ENCODE measurements at places on chromosomes 2 and 18.

DNA sequence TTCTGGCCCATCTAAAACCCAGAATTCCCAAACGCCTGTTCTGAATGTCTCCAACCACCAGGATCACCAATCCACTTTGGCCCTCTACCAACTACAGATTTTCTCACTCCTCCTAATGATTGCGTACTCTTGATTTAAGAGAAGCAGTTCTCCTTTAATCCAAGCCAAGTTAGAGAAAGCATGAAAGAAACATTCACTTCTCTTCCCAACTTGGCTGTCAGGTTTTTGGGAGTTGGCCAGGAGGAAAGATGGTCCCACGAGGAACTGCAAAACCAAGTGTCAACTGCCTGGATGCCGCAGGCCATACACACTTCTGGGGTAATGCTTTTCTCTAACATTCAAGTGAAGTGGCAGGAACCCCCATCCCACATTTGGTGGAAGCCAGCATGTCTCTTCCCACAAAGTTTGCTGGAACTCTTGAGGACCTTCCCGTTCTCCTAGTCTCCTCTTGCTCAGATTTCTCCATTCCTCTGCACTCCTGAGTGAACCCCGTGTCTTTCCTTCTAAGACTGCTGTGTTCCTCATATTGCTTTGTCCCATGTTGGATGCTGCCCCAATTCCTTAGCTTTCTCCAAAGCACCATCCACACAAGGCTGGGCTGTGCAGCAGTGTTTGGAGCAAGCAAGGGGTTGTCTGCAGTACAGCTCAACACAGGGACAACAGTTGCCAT, 138.5 kb upstream of the LGALSL start:
- no peak for DNase-seq

DNA sequence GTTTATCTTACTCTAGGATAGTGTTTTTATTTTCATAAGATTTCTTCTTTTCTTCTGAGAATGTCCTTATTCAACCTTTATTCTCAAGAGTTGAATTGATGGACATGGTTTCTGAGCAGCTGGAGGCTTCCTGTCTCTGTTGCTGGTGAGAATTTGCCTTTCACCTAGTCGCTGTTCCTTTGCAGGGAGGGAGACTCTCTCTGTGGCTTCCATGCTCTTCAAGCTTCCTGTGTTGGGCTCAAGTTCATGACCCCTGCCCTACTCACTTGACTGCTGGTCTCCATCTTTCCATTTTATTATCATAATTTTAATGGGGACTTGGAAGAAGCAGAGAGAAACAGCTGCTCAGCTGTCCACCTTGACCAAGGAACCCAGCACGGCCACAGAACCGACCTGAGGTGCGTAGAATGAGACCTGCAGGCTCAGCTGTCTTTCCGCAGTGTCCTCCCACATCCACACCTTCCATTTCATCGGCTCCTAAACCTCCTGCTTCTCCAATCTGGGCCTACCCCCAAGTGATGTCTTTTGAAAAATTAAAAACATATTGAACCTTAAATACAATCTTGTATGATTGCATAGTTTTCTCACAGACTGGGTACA, 24.2 kb downstream of the TMEM18 start:
- no peak for DNase-seq

- DNase-seq, result no peak
Measured at GRCh38 chr2:9781252-9781651, 62.0 kb upstream of the TAF1B start.

- DNase-seq, result no peak
Measured at GRCh38 chr2:219128396-219128795, 32.2 kb downstream of the NHEJ1 start.

GRCh38 chr2:110904779-110905148, 172.4 kb downstream of the ACOXL start:
- DNase-seq, result no peak

GRCh38 chr18:27605107-27605834, 420.2 kb upstream of the CHST9 start:
- peak; percentile 27 for DNase-seq

DNA sequence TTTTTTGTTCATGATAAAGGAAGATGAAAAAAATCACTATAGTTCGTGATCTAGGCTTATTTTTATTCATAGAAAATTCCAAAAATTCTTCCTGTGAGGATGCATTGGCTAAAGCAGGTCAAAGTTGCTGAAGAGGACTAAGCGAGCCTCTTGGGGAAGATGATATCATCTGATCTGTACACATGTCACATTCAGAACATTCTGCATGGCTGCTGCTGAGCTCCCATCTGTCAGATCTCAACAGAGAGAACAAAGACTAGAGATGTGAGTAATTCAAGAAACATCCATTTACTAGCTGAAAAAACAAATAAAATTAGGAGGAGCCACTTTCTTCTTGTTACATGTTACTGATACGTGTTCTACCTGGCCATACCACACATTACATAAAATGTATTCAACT, 518.6 kb upstream of the FSIP2 start:
- DNase-seq, result no peak

DNA sequence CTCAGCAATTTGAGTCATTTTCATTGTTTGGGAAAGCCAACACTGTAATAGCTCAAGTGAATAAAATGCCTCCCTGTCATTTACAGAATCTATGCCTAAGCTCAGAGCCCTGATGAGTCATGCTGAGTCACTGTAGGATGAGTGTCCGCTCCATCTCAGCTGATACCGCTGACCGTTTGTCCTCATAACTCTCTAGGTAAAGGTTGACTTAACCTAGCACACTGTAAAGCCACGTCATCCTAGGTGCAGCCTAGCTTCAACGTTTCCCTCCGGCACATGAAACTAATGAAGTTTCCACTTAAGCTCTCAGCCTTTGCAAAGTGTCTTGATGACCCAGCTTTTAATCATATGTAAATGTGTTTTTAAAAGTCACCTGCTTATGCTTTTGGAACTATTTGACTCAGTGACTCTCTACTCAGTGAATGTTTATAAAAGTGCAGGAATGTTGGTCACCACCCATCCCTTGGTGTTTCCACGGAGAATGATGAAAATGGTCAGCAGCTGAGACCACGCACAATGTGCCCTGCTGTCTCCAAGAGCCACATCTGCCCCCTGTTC, 154.0 kb downstream of the PMAIP1 start:
- no peak for DNase-seq

GRCh38 chr18:13436576-13436975, 218.0 kb downstream of the LDLRAD4 start:
- no peak for DNase-seq

GRCh38 chr2:241540401-241540770, 18.2 kb upstream of the BOK start:
- DNase-seq, result no peak

GRCh38 chr2:25330273-25330672, 11.5 kb downstream of the DNMT3A start:
- DNase-seq, result no peak

DNA sequence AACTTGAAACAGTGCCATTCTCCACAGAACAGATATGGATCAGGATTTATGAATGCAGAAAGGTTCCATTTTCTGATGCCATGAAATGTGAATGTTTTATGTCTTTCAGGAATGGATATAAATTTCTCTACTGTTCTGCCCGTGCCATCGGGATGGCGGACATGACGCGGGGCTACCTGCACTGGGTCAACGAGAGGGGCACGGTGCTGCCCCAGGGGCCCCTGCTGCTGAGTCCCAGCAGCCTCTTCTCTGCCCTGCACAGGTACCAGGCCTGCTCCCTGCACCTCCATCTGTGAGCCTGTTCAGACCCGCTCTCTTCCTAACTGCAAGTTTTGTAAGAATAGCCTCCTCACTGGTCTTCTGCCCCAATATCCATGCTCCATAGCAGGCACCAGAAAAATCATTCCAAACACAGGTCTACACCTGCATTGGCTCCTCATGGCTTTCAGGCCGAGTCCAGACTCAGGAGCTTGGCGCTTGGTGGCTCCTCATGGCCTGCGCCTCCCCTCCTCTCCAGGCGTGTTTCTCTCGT, 68.6 kb downstream of the LPIN1 start:
- no peak for DNase-seq

GRCh38 chr18:28357766-28358401, 181.0 kb upstream of the CDH2 start:
- no peak for DNase-seq

GRCh38 chr2:1541819-1542475, 128.7 kb downstream of the TPO start:
- no peak for DNase-seq

- no peak for DNase-seq
Measured at GRCh38 chr18:64372850-64373249, 224.0 kb upstream of the LINC00305 start.

GRCh38 chr2:64404002-64404731, 49.8 kb upstream of the LGALSL start:
- DNase-seq, result peak; percentile 96

DNA sequence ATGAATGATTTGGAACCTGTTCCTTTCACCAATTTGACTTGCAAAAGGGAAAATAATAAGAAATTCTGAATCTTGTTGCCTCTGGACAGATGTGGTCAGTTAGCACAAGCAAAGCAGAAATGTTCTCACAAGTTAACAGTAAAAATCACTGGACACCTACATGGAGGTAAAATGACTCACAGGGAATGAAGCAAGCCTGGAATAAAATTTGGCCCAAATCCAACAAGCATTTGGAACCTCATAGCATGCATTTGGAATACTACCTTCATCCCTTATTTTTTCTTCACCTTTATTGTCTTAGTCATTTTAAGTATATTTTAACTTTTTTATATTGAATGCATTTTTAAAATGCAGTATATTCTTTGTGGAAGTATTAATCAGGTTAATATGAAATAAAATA, 602.9 kb downstream of the ARHGAP15 start:
- no peak for DNase-seq

DNA sequence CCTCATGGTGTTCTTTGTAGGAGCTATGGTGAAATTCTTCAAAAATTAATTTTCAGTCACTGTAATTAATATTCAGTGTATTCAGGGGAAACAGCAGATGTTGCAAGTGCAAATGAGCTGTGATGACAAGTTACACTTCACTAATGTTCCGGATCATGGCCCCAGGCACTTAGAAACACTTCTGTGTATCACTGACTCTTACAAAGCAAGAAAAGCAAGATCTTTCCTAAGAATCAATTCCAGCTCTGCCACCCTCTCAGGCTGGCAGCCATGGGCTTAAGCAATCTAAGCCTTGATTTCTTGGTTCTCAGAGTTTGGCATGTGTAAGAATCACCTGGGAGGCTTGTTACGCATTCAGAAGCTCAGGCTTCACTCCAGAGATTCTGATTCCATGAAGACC, 78.0 kb downstream of the MARCHF4 start:
- DNase-seq, result no peak

GRCh38 chr2:40448476-40449079, 3.3 kb downstream of the SLC8A1 start:
- DNase-seq, result no peak

DNA sequence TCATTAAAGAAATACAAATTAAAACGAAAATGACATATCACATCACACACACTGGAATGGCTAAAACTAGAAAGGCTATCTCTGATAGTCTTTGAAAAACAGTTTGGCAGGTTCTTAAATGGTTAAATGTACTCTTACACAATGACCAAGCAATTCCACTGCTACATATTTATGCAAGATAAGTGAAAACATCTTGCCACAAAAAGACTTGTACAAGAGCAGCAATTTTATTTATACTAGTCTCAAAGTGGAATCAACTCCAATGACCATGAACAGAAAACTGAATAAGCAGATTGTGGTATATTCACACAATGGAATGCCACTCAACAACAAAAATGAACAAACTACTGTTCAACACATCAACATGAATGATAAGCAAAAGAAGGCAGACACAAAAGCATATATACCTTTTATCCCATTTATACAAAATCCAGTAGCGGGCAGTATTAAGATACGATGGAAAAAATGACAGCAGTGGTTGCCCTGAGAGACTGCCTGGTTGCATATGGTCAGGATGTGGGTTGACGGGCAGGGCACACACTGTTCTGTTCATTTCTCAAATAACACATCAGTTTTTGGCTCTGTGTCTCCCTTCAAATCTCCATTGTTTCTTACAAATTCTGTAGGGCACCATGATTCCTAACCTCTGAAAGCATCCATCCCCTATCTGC, 25.4 kb downstream of the SP100 start:
- peak; percentile 47 for DNase-seq

DNA sequence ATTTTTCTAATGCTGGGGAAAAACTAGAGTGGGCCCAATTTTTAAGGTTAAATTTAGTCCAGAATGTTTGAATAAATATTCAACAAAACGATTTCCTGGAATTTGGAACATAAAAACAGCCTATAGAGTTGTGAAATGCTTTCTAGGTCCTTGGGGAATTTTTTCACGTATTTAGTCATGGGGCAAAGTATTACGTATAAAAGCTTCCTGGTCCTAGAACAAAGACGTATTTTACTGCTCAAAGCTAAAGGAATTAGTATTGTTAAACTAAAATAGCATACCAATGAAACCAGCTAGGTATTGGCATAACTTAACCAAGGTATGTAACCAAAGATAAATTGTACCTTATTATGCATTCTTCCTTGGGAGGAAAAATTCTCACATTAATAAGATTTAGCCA, 1.6 kb downstream of the SESTD1 start:
- DNase-seq, result no peak

- no peak for DNase-seq
Measured at GRCh38 chr2:123732563-123732962, 292.5 kb upstream of the CNTNAP5 start.

GRCh38 chr2:64853306-64853705, 135.9 kb upstream of the SLC1A4 start:
- no peak for DNase-seq

- no peak for DNase-seq
Measured at GRCh38 chr2:206557321-206557720, 85.0 kb upstream of the FAM237A start.

- DNase-seq, result no peak
Measured at GRCh38 chr2:180873219-180873618, 107.2 kb upstream of the UBE2E3 start.

DNA sequence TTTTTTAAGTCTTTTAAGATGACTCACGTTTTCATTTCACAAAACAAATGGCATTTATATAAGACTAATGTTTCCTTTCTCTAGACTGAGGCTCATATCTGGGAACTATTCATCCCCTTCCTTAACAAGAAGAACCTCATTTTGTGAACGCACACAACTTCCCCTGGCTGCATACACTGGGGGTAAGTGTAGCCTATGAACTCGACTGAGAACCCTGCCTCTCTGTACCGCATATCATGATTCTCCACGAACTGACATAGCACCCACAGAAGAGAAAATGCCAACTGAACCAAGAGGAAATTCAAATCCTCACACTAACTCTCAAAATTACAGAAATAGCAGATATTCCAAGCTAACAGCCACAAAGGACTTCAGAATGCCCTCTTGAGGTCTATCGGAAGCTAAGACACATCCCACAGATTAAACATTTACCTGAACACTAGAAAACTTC, 236.7 kb downstream of the TCF4 start:
- no peak for DNase-seq

DNA sequence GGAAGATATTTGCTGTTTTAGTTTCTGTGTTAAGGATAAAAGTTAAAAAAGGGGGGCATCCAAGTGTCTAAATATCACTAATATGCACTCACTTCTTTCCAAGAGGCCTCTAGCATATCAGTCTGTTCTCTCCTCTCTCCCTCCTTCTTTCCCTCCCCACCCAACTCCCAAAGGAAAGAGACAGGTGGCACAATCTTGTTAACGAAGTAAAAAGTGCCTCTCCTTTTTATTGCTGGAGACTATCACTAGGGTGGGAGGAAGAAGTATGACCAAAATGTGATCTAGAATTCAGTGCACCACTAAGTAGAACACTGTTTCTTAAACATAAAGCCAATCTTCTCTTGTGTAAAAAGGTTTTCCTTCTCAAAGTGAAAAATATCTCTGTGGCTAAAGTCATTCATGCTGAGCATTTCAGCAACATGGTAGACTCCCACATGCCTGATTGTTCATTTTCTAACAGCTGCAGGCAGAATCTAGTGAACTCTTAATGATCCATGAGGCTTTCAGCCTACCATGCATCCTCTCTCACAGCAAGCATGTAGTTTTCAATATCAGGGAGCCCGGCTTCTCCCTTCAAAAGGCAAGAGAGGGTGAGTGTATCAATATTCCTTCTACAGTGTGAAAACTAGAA, 39.5 kb downstream of the RNU4ATAC start:
- DNase-seq, result no peak

Data from pulmonary artery endothelial cell (primary cell).